Heart left ventricle (tissue), 16 donors: ENCODE measurements at places on chromosomes 16 and 17. TPM values are rescaled to one million over a fixed set of nuclear protein-coding genes. Genes with fewer than 3 reads are reported as not detected.
A peak's percentile ranks its signal among the peaks of the same experiment; 100 is the strongest.

The SDR42E2 gene
- total RNA-seq: not detected

The KRTAP9-7 gene
- total RNA-seq: not detected

The BIRC5 gene
- 10.9 TPM for total RNA-seq

The SPOP gene
- total RNA-seq: 60.2 TPM

The ZG16 gene
- total RNA-seq: not detected

The FOXN1 gene
- total RNA-seq: not detected

The OSBPL7 gene
- total RNA-seq: 6.5 TPM

The CFAP20 gene
- 48.7 TPM for total RNA-seq

The ASGR1 gene
- total RNA-seq: not detected

The KRTAP9-8 gene
- not detected for total RNA-seq

The SLC13A2 gene
- total RNA-seq: not detected

- no peak for DNase-seq
Measured at GRCh38 chr17:29575511-29576213, 7.2 kb downstream of the TP53I13 start.

DNA sequence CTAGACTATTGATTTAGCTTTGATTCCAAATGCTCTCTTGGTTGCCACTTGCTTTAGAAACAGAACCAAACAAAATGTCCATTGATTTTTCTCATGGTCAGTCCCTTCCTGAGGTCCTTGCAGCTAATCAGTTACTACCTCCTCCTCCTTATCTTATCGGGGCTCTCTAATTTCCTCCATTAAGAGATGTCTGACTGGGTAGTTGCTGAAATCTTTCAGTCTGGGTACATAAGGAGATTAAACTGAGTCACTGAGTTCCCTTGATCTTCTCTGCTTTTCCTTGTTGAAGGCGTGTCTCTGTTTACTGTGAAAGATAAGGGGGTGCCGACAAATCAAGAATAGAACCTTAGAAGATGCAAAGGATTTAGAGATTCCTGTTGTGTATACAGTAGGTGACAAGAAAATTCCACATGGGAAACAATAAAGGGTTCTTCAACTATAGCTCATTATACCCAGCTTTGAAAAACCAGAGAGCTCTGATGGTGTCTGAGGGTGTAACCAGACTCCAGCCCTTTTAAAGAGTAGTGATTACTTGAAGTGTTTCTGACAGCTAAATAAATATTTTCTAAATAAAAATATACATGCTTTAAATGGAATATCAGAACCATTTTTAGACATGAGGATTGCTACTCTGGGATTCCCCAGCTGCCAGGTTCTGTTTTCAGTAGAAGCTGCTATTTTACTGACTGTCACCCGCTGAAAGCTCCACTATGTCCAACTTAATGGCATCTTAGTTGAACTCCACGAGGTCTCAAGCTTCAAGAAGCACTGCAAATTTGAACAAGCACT, 791.3 kb upstream of the SOX9 start:
- DNase-seq: no peak

GRCh38 chr17:6421700-6422604, 13.0 kb downstream of the AIPL1 start:
- DNase-seq: peak; percentile 81

GRCh38 chr17:13544765-13545164, 57.0 kb downstream of the HS3ST3A1 start:
- no peak for DNase-seq

GRCh38 chr17:51739245-51739886, 419.1 kb downstream of the CA10 start:
- no peak for DNase-seq

- DNase-seq: no peak
Measured at GRCh38 chr16:22296225-22297113, 740 bp upstream of the POLR3E start.

DNA sequence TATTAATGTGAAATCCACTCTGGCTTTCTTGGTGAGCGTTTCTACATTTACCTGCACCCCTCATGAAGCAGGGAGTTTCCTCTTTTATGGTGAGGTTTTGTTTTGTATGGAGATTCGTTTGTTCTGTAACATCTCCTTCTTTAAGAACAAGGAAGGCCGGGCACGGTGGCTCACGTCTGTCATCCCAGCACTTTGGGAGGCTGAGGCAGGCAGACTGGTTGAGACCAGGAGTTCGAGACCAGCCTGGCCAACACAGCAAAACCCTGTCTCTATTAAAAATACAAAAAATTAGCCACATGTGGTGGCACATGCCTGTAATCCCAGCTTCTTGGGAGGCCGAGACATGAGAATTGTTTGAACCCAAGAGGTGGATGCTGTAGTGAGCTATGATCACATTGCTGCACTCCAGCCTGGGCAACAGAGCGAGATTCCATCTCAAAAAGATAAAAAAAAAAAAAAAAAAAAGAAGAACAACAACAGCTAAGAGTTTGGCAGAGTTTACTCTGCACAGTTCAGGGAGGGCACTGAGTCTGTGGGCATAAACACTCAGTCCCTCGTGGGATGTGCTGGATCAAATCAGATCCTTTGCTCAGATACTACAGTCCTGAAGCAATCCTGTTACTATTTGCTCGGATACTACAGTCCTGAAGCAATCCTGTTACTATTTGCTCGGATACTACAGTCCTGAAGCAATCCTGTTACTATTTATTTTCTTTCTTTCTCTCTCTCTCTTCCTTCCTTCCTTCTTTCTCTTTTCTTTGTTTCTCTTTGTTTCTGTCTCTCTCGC, 28.9 kb downstream of the ADCY9 start:
- no peak for DNase-seq

- no peak for DNase-seq
Measured at GRCh38 chr17:40436636-40437035, 6.6 kb upstream of the IGFBP4 start.

- DNase-seq: no peak
Measured at GRCh38 chr16:50381679-50382440, 13.1 kb upstream of the BRD7 start.

GRCh38 chr16:22264786-22265185, 32.4 kb upstream of the POLR3E start:
- no peak for DNase-seq

GRCh38 chr16:11359370-11359769, 14.1 kb downstream of the RMI2 start:
- no peak for DNase-seq

DNA sequence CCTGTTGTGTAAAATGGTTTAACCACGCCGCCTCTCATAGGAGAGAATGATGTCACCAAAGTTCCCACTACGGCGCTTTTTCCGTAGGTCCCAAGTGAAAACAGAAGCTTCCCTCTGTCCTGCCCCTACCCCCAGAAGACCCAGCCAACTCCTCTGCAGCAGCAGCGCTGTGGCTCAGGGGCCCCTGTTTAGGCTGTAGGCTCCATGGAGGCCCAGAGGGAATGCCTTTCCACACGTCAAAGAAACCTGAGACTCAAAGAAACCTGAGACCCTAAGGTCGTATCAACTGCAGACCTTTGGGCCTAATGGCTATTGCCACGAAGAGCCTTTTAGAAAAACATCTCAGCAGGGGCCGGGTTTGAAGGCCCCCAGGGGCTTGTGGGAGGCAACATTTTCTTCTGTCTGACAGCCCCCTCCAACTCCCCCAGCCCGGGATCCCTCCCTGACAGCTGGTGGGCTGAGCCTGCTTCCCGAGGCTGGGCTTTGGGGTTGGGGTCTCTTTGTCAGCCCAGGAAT, 43.1 kb upstream of the MEAK7 start:
- DNase-seq: no peak

DNA sequence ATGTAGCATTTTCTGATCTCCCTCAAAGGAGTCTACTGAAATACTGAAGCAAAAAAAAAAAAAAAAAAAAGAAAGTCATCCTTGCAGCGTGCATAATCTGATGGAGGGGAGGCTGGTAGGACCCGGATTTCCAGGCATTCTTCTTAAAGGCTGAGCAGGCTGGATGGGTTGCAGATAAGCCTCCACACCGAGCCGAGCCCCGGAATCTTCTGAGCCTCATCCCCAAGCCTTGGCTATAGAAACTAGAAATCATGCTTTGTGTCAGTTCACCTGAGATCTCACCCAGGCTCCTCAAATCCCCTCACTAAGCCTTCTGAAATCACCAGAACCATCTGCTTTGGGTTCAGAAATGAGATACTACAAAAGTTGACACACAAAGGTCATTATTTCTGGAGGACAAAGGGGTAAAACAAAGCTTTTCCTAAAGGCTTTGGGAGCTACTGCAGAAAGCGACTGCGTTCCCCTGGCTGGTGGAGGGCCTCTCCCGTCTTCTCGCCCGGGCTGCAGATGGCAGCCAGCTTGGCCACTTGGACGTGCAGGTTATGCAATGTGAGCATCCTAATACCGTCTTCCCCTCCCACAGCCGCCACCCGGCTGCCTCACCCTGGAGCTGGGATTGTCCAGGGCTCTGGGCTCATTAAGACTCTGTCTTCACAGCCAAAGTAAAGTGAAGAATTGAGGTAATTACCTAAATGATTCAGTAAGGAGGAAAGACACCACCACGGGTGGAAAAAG, 4.7 kb upstream of the CACNG4 start:
- no peak for DNase-seq

GRCh38 chr17:75557075-75557851, 30.3 kb upstream of the MYO15B start:
- no peak for DNase-seq

- DNase-seq: no peak
Measured at GRCh38 chr17:78717431-78717980, 64.6 kb downstream of the CYTH1 start.
